CD8-positive, alpha-beta T cell (primary cell): ENCODE measurements at places on chromosomes 4 and X.

- no peak for DNase-seq
Observed at GRCh38 chr4:122895336-122895995, 26.9 kb downstream of the NUDT6 start.

DNA sequence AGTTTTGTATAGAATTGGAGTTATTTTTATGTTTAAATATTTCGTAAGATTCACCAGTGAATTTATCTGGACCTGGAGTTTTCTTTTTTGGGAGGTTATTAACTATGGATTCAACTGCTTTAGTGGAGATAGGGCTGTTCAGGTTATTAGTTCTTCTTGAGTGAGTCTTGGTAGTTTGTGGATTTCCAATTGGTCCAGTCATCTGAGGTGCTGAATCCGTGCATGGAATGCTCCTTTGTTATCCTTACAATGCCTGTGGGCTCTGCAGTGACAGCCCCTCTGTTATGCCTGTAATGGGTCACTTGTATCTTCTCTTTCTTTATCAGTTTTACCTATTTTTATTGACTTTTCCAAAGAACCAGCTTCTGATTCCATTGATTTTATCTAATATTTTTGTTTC lies 15.4 kb upstream of the NKX1-1 start:
- DNase-seq, result no peak

GRCh38 chr4:39642885-39643552 lies 4.4 kb upstream of the SMIM14 start:
- DNase-seq, result no peak

DNA sequence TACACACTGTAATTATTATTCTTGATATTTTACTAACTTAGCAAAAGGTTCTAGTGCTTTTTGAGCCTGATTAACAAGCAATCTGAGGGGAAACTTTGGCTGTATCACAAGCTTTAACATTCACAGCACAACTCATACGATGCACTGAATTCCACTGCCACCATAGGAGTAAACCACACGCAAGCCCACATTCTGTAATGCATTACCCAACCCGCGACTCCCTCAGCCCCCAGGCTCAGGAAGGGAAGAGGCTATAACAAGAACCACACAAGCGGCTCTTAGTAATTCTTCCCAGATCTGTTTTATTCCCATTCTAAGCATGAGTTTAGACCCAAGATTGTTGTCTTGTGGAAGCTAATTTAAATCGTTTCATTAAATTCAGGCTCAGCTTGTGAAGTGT lies 138.5 kb upstream of the TBL1X start:
- DNase-seq, result no peak

- DNase-seq, result no peak
Observed at GRCh38 chr4:183448436-183448835, 4.0 kb downstream of the CDKN2AIP start.

- DNase-seq, result no peak
Observed at GRCh38 chrX:152641256-152641875, 3.7 kb downstream of the GABRQ start.

GRCh38 chr4:164821711-164822110 lies 55.3 kb upstream of the APELA start:
- DNase-seq, result no peak

DNA sequence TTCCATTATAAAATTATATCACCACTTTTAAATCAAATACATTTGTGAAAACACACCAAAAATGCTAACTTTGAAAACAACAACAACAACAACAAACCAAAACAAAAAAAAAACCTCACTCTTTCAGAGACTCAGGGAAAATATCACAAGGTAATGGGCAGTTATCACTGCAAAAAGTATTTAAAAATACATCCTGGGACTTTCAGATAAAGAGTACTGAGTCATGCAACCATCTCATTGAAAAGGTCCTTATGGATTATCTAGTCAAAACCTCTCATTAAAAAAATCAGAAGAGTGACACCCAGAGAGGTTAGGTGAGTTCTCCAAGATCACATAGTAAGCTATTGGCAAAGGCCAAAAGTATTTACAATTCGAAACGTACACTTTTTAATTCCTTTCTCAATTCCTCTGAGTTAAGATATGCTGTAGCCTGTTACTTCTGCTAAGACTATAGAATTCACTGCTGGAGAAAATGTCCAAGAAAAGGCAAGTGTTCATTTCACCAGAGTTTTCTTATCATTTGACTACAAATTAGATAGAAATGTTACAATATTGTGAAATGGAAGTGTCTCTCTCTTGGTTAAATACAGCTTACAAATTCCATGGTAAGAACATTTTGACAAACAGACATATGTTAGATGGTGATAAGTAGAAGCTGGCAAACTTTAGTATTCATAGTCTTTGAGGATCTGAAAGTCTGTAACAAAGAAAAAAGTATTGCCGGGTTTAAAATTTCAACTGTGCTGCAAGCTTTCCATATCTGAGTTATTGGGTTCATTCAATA lies 9.3 kb downstream of the STX18 start:
- no peak for DNase-seq

GRCh38 chr4:11439836-11440235 lies 11.1 kb upstream of the HS3ST1 start:
- DNase-seq, result no peak
